ENCODE measurements at places on chromosomes 1 and 21. TPM values are rescaled to one million over a fixed set of nuclear protein-coding genes. Genes with fewer than 3 reads are reported as not detected.

WNT9A gene
- total RNA-seq, result 2.7 TPM

- H3K4me3 ChIP-seq, result no peak overlapping the region
- H3K36me3 ChIP-seq, result no peaks in the 10 kb centered on the region
- peaks cover 24% of the 10 kb centered on the region for H3K4me1 ChIP-seq
Measured at GRCh38 chr1:244236101-244236500, 185.0 kb downstream of the ZBTB18 start.

GRCh38 chr1:67750691-67751054 is 65.7 kb downstream of the GADD45A start:
- H3K27me3 ChIP-seq, result no peaks in the 10 kb centered on the region
- no peak for DNase-seq
- H3K27ac ChIP-seq, result peak overlapping the region; percentile 99
- H3K4me3 ChIP-seq, result no peak overlapping the region
- peaks cover 4% of the 10 kb centered on the region for H3K36me3 ChIP-seq

TSPAN2 gene
- total RNA-seq, result 498 TPM

GRCh38 chr1:183138301-183138700 is 47.8 kb upstream of the LAMC2 start:
- H3K4me3 ChIP-seq, result no peak overlapping the region
- H3K27me3 ChIP-seq, result no peaks in the 10 kb centered on the region
- peaks cover 23% of the 10 kb centered on the region for H3K4me1 ChIP-seq
- H3K36me3 ChIP-seq, result peaks cover 70% of the 10 kb centered on the region

GRCh38 chr1:167718914-167719691 is 2.7 kb upstream of the MPZL1 start:
- H3K27ac ChIP-seq, result no peak overlapping the region
- no peak for DNase-seq
- H3K36me3 ChIP-seq, result no peaks in the 10 kb centered on the region
- no peak overlapping the region for H3K4me3 ChIP-seq
- peaks cover 25% of the 10 kb centered on the region for H3K4me1 ChIP-seq
